ENCODE measurements at places on chromosomes 2 and 18.
A peak's percentile ranks its signal among the peaks of the same experiment; 100 is the strongest.

GRCh38 chr2:164937864-164938401, 17.4 kb downstream of the SLC38A11 start:
- DNase-seq, result no peak

DNA sequence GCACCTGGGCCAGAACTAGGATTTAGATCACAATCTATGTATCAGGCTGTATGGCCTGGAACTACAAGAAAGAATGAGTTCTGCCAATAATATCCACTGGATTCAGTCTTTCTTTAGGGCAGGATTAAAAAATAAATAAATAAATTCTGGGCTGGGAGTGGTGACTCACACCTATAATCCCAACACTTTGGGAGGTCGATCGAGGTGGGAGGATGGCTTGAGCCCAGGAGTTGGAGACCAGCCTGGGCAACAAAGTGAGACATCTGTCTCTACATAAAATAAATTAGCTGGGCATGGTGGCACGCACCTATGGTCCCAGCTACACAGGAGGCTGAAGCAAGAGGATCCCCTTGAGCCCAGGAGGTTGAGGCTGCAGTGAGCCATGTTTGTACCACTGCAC, 8.1 kb downstream of the AMMECR1L start:
- DNase-seq, result no peak

GRCh38 chr2:8857709-8858108, 20.3 kb upstream of the KIDINS220 start:
- no peak for DNase-seq

DNA sequence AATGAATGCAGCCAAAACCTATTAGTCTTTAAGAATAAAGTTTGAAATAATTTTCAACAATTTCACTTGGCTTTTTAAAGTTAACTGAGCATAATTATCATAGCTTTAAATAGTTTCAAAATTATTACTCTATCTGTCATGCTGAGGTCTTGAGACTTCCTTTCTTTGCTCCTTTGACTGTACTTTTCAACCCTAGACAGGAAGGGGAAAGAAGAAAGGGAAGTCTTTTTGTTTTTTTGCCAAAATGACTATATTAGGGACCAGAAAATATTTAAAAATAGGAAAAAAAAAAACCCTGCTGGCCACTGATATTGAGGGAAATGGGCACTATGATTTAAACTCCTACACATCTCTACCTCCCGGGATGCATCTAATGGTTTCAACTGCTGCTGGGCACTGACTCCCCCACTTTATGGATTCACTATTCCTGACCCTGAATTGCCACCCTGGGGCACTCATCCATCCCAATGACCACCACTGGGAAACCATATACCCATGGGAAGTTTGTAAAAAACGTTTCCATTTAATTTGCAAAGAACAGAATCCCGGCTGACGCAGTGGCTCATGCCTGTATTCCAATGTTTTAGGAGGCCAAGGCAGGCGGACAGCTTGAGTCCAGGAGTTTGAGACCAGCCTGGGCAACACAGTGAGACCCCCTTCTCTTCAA, 50.5 kb downstream of the GAREM1 start:
- DNase-seq, result no peak

- no peak for DNase-seq
These were observed 9.5 kb downstream of the SESTD1 start for GRCh38 chr2:179255129-179255528.

- DNase-seq, result no peak
These were observed 153.3 kb downstream of the FSIP2 start for GRCh38 chr2:185891804-185892411.

- no peak for DNase-seq
These were observed 1044.1 kb upstream of the ZEB2 start for GRCh38 chr2:145563741-145564615.

DNA sequence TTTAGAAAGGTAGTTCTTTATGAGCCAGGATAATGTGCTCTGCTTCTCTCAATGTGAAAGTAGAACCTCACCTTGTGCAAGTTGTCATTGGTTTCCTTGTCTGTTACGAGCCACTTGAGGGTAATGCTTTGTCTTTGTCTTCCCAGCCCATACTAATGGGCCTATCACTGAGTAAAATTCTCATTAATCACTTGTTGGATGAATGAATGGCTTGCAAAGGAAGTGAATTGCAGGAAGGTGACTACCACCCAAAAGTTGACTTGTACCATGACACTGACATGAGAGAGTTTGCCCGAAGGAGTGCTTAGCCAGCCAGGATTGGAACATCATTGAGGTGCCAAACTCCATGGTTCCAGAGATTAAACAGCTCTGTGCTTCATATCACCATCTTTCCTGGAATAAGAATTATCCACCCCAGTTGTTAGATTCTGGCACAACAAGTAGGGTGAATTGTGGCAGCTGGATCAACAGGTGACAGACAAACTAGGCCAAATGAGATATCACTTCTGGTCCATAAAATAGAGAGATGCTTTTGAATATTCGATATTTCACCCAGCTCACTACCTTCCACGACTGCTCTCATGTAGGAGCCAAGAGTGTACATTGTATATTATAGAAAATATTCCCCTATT, 20.5 kb upstream of the CD28 start:
- DNase-seq, result no peak

GRCh38 chr2:135617501-135618015, 86.3 kb downstream of the R3HDM1 start:
- no peak for DNase-seq

DNA sequence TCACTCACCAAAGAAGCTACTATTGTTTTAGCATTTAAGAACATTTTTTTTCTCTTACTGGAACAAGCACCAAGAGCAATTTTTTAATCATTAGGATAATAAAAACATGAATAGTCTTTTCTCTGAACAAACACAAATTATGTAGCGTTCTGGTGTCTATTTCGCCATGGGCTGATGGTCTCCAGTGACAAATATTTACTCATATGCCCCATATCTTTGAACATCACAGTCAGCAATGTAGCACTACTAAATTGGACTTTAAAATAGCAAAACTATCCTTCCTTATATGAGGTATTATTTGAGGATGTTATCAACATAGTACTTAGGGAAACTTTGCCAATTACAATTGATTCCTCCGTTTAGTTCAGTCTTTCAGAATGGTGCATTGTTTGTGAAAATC, 1326.0 kb upstream of the ZEB2 start:
- no peak for DNase-seq

DNA sequence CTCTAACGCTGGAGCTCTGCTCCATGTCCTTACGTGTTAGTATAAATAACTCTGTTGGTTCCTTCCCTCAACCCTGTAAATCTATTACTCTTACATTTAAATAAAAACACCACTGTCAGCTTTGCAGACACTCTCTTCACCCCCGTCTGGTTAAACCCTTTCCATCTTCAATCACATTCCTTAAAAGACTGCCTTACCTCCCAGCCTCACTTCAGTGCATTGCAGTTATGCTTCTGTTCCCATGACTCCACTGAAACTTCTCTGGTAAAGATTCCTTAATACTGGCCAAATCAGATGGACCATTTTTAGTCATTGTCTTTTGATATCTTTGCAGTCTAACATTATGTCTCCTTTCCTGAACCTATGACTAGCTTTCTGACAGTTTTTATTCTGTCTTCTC, 61.7 kb downstream of the EML4 start:
- no peak for DNase-seq

- no peak for DNase-seq
These were observed 248.7 kb downstream of the MEIS1 start for GRCh38 chr2:66683599-66683998.

- DNase-seq, result no peak
These were observed 189.8 kb downstream of the LTBP1 start for GRCh38 chr2:33136566-33136965.

DNA sequence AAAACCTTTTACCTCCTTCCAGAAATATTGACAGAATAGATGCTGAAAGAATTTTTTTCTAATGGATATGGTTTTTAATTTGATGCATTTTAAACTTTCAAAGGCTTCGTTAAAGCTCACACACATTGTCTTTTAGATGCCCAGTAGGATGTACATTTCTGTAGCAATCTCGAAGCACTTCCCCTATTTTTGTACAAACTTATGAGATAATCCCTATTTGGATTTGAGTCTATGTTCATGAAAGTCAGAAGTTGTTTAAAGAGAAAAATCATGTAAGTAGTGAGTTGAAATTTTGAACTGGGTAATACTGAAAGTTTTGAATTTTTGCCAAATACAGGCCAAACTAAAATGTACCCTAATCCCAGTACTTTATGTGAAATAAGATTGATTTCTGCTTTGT, 38.1 kb upstream of the MMADHC start:
- DNase-seq, result no peak

GRCh38 chr2:74564222-74564621, 9.7 kb downstream of the DOK1 start:
- no peak for DNase-seq

- DNase-seq, result no peak
These were observed 33.6 kb upstream of the RND3 start for GRCh38 chr2:150520887-150521664.

DNA sequence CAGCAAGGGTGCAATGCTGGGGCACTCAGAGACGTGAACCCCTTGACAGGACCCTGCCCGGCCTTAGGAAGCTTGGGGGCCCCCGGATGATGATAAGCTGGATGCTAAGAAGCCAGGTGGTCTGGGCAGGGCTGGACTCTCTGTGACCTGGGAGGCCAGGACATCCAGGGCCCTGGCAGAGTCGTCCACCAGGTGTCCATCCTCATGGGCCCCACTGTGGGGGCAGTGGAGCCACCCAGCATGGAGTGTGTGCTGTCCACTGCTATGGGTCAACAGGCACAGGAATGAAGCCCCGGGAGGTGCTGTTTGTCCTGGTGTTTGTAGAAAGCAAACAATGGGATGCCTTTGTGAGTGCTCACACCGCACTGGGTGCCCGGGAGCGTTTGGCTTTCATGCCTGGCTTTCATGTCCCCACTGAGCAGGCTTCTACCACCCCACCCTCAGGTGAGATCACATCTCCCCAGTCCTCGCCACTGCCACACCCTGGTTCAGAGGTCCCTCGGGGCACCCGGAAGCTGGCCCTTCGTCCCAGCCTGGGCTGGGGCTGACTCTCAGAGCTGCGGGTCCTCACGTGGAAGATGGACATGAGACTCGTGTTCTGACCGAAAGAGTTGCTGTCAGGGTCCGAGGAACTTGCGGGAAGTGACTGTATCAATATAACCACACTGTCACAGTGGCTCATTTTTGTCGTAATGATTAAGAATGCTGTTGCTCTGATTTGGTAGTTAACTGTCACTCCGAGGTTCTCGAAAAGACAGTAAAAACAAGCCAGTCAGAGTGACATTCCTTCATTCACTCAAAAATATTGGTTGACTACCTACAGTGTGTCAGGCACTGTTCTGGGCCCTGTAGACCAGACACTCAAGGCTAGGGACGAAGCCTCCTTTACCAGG, 53.3 kb downstream of the INHBB start:
- DNase-seq, result no peak

- DNase-seq, result peak; percentile 74
These were observed at the start of gene CHAC2 for GRCh38 chr2:53767405-53768241. TSS of gene CHAC2 (plus strand) at chr2:53767804. CDS start at chr2:53767887, 83 bp downstream.

GRCh38 chr2:80392441-80392840, 87.9 kb upstream of the LRRTM1 start:
- no peak for DNase-seq

GRCh38 chr2:225670111-225670974, 270.8 kb downstream of the NYAP2 start:
- no peak for DNase-seq

DNA sequence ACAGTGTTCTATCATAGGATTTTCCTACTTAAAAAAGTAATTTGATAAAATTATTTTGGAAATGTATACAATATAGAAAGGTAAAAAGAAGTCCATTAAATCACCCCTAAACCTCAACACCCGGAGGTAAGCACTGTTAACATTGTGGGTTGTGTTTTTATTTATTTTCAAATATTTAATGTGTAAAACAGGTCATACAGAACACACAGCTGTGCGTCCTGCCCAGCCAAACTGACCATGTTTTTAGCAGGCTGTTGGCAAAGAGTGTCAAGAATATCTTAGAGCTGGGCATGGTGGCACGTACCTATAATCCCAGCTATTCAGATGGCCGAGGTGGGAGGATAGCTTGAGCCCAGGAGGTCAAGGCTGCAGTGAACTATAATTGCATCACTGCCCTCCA, 78.8 kb upstream of the ZNF532 start:
- DNase-seq, result no peak

GRCh38 chr2:233380132-233380895, 26.0 kb downstream of the DGKD start:
- no peak for DNase-seq
